ENCODE measurements at places on chromosomes 2 and 18.

DNA sequence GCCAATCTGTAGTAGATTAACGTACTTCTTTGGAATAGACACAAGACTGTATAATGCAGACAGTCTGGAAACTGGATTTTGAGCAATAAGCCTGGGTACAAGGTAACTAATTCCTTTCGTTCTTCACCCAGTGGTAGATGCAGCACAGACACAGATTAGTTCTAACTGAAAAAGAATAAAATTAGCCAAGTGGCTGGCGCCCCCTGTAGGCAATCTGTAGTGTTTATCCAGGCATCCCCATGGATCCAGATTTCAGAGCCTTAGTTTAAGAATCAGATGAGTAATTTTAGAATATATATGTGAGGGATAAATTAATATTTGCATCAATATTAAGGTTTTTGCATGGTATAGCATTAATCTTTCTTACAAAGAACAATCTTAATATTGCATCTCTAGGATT is 563.9 kb downstream of the DCC start:
- DNase-seq: peak; percentile 11

- peak; percentile 97 for DNase-seq
Observed at GRCh38 chr18:22551536-22552151, 133.9 kb upstream of the CTAGE1 start.

- no peak for DNase-seq
Observed at GRCh38 chr18:6741232-6741663, 11.7 kb downstream of the ARHGAP28 start.

DNA sequence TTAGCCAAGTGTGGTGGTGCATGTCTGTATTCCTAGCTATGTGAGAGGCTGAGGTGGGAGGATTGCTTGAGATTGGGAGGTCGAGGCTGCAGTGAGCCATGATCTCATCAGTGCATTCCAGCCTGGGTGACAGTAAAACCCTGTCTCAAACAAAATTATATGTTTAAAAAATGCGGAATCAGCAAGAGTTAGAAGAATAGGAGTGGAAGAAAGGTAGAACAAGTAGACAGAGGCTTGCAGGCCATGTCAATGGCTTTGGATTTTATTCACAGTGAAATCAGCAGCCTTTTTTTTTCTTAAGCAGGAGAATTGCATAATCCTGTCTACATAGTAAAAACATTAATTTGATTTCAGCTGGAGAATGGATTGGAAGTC is 7.8 kb upstream of the MTLN start:
- no peak for DNase-seq

GRCh38 chr2:181235683-181236459 is 221.3 kb upstream of the ITGA4 start:
- no peak for DNase-seq

GRCh38 chr18:25061395-25061794 is 290.6 kb downstream of the ZNF521 start:
- no peak for DNase-seq

GRCh38 chr2:30072250-30072842 is 74.5 kb upstream of the YPEL5 start:
- peak; percentile 83 for DNase-seq

DNA sequence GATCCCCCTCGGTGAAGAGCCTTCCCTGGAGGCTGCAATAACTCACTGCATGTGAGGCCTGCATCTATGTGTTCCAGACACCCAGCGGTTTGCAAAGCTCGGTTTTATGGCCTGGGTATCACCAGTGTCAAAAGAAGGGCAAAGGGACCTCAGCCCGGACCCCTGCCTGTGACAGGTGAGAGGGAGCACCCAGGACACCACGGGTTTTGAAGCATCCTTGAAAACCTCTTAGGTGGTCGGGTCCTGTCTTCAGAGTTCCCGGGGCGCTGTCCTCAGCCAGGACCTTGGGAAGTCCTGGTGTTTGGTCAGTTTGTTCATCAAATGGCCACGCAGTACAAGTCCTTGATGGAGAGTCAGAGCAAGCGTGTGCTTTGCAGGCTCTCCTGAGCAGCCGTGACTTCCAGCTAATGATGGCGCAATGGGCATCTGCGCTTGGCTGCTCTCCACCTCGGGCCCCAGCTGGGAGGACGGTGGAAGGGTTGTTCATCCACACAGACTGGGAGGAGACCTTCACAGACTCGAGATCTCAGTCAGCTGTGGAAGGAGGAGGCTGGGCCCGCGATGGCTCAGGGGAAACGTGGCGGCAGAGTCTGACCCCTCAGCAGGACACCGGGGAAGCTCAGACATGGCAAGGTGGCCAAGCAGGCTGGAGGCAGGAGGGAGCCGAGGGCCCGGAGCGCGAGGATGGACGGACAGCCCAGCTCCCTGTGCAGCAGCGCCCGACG is 113.1 kb upstream of the GPC1 start:
- DNase-seq: no peak

- DNase-seq: no peak
Observed at GRCh38 chr2:6995391-6996097, 78.3 kb downstream of the RNF144A start.

DNA sequence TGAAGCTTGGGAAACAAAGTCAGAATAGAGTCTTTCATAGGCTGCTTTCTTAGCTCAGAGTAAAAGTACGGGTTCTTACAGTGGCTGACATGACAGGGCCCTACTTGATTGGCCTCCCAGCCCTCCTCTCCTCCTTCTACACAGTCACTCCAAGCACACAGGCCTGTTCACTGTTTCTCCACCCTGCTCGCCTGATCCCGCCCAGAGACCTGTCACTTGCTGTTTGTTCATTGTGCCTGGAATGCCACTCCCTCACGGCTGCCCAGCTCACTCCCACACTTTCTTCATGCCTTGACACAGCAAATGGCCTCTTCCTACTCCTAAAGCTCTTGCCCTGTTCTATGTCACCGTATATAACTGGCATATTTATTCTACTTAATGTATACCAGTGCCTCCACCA is 104.8 kb downstream of the MAP4K4 start:
- no peak for DNase-seq

DNA sequence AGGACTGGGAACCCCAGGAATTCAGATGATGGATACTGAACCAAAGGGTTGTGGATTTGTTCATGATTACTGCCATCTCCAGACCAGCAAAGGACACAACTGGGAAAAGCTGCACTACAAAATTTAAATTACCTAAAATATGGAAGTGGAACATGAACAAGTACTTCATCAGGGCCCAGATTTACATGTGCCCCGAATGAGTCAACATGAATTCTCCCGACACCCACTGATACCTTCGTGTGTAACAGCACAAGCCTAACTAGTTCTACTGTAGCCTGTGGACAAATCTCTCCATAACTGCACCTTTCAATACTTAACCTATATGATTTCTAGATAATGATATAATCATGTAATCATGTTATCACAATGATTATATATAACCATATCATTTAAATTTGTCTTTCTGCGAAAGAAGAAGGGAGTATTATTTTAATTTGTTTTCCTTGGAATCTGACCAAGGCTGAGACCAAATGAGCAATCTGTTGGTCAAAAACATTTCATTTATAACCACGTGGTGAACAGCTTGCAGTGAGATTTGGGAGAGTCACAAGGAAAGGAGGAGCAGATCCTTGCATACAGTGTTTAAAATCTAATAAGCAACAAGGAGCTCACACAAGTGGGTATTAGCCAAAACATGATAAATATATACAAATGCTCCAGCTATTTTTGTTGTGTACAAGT is 70.5 kb downstream of the CACNB4 start:
- no peak for DNase-seq

GRCh38 chr18:66560094-66560493 is 43.8 kb downstream of the CDH19 start:
- no peak for DNase-seq

GRCh38 chr2:208183526-208183925 is 6.3 kb downstream of the C2orf80 start:
- no peak for DNase-seq

DNA sequence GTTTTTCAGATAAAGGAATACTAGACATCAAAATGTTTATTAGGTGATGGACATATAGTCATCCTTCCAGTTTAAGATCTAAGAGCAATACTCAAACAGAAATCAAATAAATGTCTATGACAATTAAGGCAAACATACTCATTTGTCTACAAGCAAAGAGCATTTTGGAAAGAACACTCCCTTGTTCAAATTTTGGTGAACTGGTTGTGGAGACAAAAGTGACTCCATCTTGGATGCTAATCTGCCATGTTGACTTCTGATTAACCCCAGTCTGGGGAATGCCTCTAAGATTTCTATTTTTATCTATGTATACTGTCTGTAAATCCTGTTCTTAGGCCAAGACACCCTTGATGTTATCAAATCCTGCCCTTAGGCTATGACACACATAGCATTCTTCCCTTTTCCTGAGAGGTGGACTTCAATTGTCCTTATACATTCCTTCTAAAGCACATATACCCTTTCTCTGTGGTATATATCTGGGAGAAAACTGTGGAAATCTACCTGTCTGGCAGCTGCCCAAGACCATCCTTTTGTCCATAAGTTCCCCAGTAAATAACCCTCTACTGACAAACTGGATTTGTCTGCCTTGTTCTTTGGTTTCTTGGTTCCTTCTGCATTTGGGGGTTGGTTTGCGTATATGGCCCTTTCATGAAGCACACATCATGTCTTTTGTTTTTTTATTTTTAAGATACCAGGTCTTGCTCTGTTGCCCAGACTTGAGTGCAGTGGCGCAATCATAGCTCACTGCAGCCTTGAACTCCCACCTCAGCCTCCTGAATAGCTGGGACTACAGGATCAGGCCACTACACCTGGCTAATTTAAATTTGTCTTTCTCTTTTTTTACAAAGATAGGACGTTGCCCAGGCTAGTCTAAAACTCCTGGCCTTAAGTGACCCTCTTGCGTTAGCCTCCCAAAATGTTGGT is 12.5 kb upstream of the PLEKHM3 start:
- DNase-seq: no peak

DNA sequence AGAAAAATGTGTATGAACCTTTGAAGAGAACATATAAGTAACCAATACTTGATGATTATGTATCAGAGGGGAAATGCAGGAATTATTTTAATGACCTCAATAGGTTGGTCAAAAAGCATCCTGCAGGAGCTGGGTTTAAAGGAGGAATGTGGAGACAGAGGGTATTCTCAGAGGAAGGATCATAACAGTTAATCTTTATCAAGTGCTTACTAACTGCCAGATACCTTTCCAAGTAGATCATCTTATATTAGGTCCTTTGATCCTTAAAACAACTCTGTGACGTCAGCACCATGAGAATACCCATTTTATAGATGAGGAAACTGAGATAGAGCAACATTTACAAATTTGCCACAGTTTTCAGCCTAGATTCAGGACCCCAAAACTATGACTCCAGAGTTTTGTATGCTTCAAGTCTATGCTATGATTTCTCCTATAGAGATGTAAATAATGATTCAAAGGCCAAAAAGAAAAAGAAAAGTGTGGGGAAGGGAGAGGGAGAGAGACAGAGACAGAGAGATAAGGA is 3.0 kb downstream of the RFTN2 start:
- no peak for DNase-seq

GRCh38 chr2:170320948-170321347 is 143.0 kb downstream of the MYO3B start:
- no peak for DNase-seq

- no peak for DNase-seq
Observed at GRCh38 chr2:142682528-142682927, 194.9 kb upstream of the KYNU start.

DNA sequence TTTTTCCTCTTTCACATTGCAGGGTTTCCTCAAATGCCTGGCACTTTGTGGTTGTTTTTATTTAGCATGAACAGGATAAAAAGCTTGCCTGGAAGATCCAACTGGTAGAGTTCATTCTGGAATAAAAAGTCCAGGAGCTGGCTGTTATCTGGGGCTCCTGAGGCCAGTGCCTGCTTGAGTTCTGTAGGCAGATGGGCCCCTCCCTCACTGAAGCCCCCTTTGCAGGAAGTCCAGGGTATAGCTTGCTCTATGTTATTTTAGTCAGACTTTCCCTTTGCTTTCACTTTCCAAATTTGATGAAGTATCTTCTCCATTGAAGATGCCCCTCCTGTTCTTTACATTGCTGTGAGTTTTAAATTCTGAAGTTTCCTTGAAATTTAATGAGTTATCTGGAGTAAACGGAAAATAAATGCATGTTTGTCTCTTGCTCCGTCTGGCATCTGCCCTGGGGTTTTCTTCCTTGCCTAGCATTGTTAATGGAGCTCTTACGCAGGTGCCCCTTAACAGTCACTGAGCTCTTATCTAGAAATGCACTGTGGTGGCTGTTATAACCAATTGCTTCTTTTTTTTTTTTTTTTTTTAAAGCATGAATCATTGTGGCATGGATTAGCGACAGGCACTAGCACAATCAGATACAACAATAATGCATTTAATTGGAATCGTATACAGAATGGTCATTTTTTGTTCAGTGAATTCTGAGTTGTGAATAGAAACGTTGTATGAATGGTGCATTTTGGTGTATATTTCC is 27.0 kb upstream of the LPIN1 start:
- DNase-seq: no peak

- no peak for DNase-seq
Observed at GRCh38 chr2:156339865-156340264, 7.3 kb upstream of the NR4A2 start.

- DNase-seq: no peak
Observed at GRCh38 chr2:241780939-241781569, 4.4 kb downstream of the GAL3ST2 start.

DNA sequence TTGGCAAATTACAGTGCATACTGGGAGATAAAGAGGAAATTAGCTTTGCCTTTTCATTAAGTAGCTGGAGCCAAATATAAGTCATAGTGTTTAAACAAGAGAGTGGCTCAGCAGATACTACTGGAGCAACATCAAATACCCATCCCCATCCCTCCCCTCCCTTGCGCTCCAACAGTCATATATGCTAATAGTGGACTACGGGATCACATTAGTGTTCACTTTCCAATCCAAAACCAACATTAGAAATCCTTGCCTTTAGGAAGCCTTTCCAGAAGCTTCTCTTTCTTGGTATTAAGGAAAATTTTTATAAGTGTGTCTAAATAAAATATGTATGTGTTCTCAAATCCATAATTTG is 1669.3 kb downstream of the SUCLG1 start:
- no peak for DNase-seq

DNA sequence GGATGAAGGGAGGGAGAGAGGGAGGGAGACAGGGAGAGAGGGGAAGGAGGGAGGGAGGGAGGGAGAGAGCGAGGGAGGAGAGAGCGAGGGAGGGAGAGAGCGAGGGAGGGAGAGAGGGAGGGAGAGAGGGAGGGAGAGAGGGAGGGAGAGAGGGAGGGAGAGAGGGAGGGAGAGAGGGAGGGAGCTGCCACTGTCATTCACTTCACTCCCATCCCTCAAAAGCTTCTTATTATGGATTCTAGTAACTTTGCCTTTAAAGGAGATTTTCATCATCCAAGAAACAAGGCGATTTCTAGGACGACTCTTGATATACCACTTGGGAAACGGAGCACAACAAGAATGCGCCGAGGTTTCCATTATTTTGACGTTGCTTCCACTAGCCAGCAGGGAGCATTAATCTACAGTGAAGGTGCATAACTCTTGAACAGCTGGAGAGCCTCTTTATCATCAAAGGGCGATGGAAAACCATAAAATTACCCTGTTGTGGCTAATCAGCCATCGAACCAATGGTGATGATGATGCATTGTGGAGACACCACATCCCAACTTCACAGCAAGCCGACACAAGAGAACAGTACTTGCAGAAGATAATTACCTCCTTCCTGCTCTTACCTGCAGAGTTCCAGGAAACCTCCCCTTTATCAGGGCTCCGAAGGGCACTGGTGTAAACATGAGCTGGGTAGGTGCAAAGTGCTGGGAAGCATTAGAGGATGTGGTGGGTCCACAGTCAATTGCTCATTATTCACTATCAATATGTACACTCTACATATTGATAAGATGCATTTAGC is 130.5 kb downstream of the EIPR1 start:
- no peak for DNase-seq
